ENCODE measurements at places on chromosomes 7 and 10.

DNA sequence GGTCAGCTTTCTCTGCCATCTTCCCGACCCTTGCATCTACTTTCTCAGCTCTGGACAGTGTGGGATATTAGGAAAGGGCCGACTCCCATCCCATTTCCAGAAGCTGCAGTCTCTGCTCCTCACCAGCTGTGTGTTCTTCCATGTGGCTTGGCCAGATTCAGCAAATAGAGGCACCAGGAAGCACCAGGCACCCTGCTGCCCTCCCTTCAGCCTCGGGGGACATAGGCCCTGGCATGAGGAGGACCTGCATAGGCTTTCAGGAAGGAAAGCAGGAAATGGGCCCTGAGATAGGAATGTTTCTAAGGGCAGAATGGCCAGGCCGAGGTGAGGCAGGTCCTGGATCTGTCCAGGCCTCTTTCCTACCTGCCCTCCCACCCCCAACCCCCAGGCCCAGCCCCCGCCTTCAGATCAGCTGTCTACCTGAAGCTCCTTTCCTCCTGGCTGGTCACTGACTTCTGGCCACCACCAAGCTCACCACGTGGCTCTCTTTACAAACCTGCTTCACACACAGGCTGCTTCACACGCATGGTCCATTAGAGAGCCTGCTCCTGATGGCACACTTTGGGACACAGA lies 27.5 kb upstream of the PURB start:
- no peak for DNase-seq
- no peaks in the 10 kb centered on the region for H3K4me1 ChIP-seq
- no peaks in the 10 kb centered on the region for H3K27me3 ChIP-seq
- H3K27ac ChIP-seq: no peak overlapping the region

- no peaks in the 10 kb centered on the region for H3K36me3 ChIP-seq
- H3K27me3 ChIP-seq: no peaks in the 10 kb centered on the region
- H3K4me3 ChIP-seq: no peak overlapping the region
These were observed 647.1 kb upstream of the ZWINT start for GRCh38 chr10:57008189-57008588.

- H3K27ac ChIP-seq: no peak overlapping the region
- no peaks in the 10 kb centered on the region for H3K27me3 ChIP-seq
- no peak for DNase-seq
These were observed 112.7 kb downstream of the ICA1 start for GRCh38 chr7:8149222-8149621.

GRCh38 chr7:33903791-33904680 lies 1.3 kb upstream of the BMPER start:
- H3K27ac ChIP-seq: no peak overlapping the region
- H3K27me3 ChIP-seq: peaks cover 14% of the 10 kb centered on the region
- H3K4me1 ChIP-seq: peaks cover 10% of the 10 kb centered on the region
- H3K4me3 ChIP-seq: no peak overlapping the region
- no peaks in the 10 kb centered on the region for H3K36me3 ChIP-seq

- no peak for DNase-seq
- H3K27ac ChIP-seq: no peak overlapping the region
- no peaks in the 10 kb centered on the region for H3K27me3 ChIP-seq
- H3K36me3 ChIP-seq: no peaks in the 10 kb centered on the region
These were observed 162.5 kb upstream of the PTN start for GRCh38 chr7:137506031-137506430.

DNA sequence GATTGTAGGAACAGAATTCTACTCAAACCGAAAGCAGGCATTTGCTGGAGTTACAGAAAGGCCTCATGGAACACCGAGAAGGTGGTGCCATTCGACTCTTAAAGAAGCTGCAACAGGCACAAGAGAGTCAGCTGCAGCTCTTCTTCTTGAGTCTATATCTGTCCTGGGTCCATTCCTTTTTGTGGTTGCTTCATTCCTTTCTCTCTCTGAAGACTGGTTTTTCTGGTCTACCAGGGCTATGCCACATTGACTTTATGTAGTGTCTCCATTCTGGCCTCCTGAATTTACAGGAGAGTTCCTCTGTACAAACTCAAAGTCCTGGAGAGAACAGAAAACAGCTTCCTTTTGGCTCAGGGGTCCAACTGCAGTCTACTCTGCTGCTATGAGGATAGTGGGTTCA lies 132.8 kb downstream of the CFTR start:
- H3K27ac ChIP-seq: no peak overlapping the region
- H3K27me3 ChIP-seq: no peaks in the 10 kb centered on the region
- DNase-seq: no peak
- H3K36me3 ChIP-seq: no peaks in the 10 kb centered on the region

- H3K4me3 ChIP-seq: no peak overlapping the region
- no peak for DNase-seq
- H3K36me3 ChIP-seq: no peaks in the 10 kb centered on the region
- H3K4me1 ChIP-seq: no peaks in the 10 kb centered on the region
These were observed 101.2 kb downstream of the MPP7 start for GRCh38 chr10:28201410-28202400.

- no peaks in the 10 kb centered on the region for H3K36me3 ChIP-seq
- no peak for DNase-seq
- no peaks in the 10 kb centered on the region for H3K4me1 ChIP-seq
- H3K4me3 ChIP-seq: no peak overlapping the region
These were observed 60.0 kb upstream of the ACSM6 start for GRCh38 chr10:95133997-95134396.

GRCh38 chr10:107656932-107657331 lies 492.4 kb upstream of the SORCS1 start:
- no peaks in the 10 kb centered on the region for H3K36me3 ChIP-seq
- no peaks in the 10 kb centered on the region for H3K27me3 ChIP-seq
- DNase-seq: no peak

DNA sequence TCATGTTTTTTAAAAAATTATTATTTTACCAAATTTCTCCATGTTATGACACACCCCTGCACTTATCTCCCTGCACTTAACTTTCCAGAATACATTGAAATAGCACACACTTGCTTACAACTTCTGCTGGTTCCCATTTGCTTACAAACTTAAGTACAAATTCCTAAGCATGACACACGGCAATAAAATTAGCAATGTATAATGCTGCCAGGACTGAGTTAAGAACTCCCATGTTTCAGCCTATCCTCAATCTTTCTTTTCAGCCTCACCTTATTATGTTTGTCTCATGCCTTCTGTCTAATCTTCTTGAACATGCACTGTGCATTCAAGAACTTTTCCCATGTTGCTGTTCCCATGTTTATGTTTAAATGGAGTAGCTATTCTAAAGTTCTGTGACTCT lies 40.8 kb downstream of the PRPS1L1 start:
- H3K4me3 ChIP-seq: no peak overlapping the region
- H3K27me3 ChIP-seq: no peaks in the 10 kb centered on the region
- DNase-seq: no peak

DNA sequence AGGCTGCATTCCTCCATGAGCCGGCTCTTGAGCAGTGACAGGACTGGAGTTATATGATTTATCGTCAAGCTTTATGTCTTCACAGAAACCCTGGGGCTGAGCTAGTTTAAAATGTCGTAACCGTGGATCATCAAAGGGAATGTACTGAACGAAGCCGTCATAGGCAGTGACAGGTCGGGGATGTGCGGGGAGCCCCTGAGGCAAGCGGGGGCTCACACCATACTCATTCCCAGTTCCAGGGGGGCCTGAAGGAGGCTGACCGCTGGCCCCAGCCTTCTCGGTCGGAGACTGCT lies 30.7 kb downstream of the JCAD start:
- H3K4me3 ChIP-seq: no peak overlapping the region
- DNase-seq: no peak

DNA sequence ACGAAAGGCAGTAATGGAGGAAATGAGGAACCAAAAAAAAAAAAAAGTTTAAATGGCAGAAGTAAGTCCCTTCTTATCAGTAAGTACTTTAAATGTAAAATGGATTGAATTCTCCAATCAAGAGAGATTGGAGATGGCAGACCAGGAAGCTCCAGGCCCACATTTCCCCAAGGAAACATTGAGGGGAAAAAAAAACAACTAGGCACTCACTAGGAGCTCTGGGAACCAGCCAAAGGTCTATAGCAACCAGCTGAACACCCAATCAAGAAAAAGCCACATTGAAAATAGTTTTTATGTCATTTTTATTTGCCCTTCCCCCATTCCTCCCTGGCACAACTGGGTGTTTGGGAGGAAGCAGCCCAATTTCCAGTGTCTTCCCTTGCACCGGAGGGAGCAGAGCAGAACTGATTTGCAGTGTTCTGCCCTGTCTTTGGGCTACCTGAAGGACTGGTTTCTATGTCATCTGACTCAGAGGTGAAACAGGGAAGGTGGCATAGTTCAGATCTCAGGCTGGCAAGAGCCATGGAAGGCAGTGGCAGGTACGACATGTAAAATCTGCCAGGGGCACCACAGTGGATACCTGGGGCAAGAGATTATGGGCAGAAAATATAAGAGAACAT lies 121.9 kb downstream of the SMURF1 start:
- no peaks in the 10 kb centered on the region for H3K4me1 ChIP-seq
- no peak overlapping the region for H3K27ac ChIP-seq
- H3K4me3 ChIP-seq: no peak overlapping the region
- no peak for DNase-seq
- H3K27me3 ChIP-seq: no peaks in the 10 kb centered on the region

DNA sequence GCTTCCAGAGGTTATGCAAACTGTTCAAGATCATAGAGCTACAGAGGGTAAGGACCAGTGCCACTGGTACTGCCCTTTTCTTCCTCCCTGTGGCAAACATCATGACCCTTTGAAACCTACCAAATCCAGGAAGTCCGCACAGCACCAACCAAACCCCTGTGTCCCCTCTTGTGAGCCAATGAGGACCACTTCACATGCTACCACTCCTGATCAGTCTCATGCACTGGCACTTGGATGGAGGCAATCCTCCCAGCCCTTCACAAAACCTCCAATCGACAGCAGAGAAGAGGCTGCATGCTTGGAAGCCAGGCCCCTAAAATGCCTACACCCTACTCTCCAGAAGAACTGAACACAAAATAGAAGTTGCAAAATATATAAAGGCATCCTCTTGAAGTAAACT lies 248.0 kb downstream of the TNS3 start:
- no peaks in the 10 kb centered on the region for H3K36me3 ChIP-seq
- no peak for DNase-seq
- H3K4me1 ChIP-seq: no peaks in the 10 kb centered on the region
- H3K27me3 ChIP-seq: peaks cover 38% of the 10 kb centered on the region
- H3K4me3 ChIP-seq: no peak overlapping the region
- no peak overlapping the region for H3K27ac ChIP-seq

DNA sequence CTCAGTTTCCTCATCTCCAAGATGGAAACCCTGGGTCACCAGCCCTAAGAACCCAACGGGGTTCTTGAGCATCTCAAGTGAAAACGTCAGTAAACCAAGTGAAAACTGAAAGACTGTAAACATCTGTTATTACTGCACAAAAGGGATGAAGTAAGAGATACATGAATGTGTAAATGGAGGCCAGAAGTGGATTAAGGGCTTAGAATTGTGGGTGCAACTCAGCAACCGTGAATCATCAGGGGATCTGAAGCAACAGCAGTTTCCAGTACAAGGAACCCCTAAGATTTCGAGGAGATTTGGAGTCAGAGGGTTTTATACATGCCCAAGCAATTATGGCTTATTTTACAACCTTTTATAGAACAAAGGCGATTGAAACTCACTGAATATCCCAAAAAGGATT lies 95.7 kb upstream of the SVIL start:
- H3K27me3 ChIP-seq: peaks cover 6% of the 10 kb centered on the region
- no peaks in the 10 kb centered on the region for H3K4me1 ChIP-seq
- H3K36me3 ChIP-seq: no peaks in the 10 kb centered on the region
- H3K27ac ChIP-seq: no peak overlapping the region
- no peak for DNase-seq
- no peak overlapping the region for H3K4me3 ChIP-seq

GRCh38 chr7:151378011-151378410 lies 31.8 kb downstream of the WDR86 start:
- H3K4me3 ChIP-seq: no peak overlapping the region
- 0 out of 3 replicates have a peak, but pooled peaks cover 3% of the 10 kb centered on the region for H3K27me3 ChIP-seq
- no peak for DNase-seq
- H3K4me1 ChIP-seq: peaks cover 42% of the 10 kb centered on the region
- H3K27ac ChIP-seq: no peak overlapping the region
- H3K36me3 ChIP-seq: peaks cover 37% of the 10 kb centered on the region

DNA sequence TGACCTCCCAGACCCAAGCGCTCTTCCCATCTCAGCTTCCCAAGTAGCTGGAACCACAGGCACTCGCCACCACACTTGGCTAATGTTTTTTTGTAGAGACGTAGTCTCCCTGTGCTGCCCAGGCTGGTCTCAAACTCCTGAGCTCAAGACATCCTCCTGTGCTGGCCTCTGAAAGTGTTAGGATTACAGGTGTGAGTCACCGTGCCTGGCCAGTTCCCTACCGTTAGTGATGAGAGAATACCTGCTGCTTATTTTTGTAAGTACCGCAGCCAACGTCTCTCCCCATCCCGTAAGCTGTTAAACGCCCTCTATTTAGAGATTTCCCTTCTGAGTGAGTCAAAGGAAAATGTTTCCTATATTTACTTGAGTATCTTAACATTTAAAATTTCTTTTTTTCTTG lies 38.5 kb upstream of the PDLIM1 start:
- H3K4me1 ChIP-seq: peaks cover 16% of the 10 kb centered on the region
- no peak overlapping the region for H3K27ac ChIP-seq
- H3K36me3 ChIP-seq: no peaks in the 10 kb centered on the region
- no peaks in the 10 kb centered on the region for H3K27me3 ChIP-seq

DNA sequence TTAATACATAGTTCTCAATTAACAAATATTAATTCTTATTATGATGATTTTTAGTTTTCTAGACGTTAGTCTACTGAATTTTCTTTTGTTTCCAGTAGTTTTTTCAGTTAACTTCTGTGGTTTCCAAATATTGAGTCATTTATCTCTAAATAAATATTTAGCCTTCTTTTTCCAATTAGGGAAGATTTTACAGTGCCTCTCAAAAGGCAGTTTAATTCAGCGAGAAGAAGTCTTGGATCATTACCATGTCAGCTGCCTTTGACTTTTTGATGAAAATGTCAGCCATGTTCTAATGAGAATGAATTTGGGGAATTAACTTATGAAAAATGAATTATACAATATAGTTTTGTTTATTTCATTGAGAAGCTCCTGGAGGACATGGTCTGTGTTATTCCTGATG lies 90.0 kb downstream of the CDK14 start:
- DNase-seq: no peak
- H3K4me3 ChIP-seq: no peak overlapping the region
- H3K27me3 ChIP-seq: no peaks in the 10 kb centered on the region
- no peaks in the 10 kb centered on the region for H3K4me1 ChIP-seq
- H3K36me3 ChIP-seq: no peaks in the 10 kb centered on the region

- H3K27ac ChIP-seq: no peak overlapping the region
- no peak for DNase-seq
- no peaks in the 10 kb centered on the region for H3K36me3 ChIP-seq
- no peak overlapping the region for H3K4me3 ChIP-seq
- H3K27me3 ChIP-seq: peaks cover 31% of the 10 kb centered on the region
- H3K4me1 ChIP-seq: peaks cover 17% of the 10 kb centered on the region
These were observed 1.8 kb downstream of the PRXL2A start for GRCh38 chr10:80410122-80410521.
